ENCODE measurements at places on chromosomes 7 and 10.
A peak's percentile ranks its signal among the peaks of the same experiment; 100 is the strongest.

DNA sequence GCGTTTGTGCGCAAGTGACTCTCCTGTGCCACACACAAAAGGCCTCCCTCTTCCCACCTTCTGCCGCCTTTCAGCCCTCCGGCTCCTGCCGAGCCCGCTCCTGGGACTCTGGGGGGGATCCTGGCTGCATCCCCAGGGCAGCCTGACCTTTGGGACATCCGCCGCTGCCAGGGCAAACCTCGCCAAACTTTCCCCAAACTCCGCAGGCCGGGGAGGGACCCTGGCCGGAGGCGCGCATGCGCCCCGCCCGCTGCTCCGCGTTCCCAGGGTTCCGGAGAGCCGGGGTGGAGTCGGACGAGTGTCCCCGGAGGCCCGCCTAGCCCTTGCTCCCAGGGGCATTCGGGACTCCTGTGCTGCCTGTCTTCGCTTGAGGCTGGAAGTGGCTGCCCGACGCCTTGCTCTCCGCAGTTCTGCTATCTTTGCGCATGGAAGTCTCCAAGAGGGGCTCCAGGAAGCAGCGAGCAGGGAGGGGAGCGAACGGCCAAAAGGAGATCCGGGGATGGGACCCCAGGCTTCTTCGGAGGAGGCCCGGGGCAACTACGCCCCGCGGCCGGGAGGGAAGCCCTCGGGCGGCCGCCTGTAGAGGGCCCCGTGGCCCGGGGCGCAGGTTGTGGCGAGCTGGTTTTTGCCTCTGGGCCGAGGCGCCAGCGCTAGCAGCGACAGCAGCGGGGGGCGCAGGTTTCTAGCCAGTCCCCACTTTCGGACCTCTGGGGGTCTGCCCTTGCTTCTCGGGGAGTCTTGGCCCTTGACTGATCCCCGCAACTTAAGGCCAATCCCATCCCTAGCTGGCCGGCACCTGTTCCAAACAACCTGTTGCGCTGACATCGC lies 7.0 kb downstream of the PTF1A start:
- no peak for DNase-seq

GRCh38 chr10:101012525-101013364 lies 13.1 kb downstream of the LZTS2 start:
- peak; percentile 82 for DNase-seq

DNA sequence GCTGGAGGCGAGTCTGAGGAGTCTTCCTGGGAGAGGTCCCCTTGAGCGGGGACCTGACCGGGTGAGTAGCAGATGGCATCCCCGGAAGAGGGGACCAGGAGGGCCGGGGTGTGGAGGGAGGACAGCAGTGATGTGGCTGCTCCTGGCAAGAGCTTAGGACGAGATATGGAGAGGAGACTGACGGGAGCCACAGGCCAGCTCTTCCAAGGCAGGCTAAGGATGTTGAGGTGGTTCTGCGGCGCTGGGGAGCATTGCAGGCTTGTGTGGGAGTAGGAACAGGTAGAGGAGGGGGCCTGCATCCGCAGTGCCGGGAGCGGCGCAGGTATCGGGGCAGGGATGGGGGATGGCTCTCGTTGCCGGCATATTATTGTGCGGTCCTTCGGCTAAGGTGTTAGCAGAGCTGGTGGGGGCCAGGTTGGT lies 76.7 kb upstream of the ANLN start:
- no peak for DNase-seq

DNA sequence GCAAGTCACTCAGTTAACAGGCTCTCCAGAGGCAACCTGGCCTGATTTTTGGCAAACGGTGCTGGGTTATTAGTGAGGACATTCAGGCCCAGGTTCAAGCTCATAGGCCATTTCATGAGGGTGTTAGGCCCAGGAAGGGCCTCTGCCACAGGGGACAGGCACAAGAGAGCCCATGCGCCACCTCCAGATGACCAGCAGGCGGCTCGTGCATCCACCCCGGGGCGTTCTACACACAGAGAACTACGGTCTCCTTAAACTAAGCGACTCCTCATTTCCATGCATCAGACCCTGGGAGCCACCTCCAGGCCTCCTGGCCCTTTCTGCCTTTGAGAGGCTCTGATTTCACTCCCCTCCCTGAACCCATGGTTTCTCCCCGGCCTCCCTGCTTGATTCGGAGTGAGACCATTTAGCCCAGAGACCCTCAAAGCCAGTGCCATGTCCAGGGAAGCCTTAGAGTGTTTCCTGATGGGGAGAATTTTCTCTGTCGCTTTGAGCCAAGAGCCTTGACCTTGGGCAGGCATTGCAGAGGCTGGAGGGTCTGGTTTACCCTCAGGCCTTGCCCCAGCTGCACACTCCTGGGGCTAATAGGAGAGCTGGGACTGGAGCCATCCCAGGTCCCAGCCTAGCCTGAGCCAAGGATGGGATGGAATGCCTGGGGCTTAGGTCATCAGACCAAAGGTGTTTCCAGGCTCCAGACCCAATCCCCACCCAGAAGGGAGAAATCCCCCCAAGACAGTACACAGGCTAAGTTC lies 188.0 kb downstream of the GRID1 start:
- DNase-seq: no peak

DNA sequence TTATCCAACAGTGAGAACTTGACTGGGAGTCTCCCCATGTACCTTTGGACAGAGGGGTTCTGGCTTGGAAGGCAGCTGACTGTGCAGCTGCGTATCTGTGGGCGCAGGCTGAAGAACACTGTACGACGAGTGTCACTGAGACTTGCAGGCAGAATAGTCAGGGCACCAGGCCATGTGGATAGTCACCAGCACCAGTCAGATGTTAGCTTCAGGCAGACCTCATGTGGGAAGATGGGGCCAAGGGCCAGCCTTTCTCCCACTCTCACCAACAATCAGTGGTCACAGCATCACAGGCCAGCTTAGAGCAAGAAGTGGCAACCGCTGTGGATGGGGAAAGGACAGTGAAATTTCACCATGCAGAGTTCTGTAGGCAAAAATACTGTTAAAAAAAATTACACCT lies 43.4 kb upstream of the GJD4 start:
- DNase-seq: no peak
